Right lobe of liver (tissue), 6 donors: ENCODE measurements at places on chromosomes 11 and 22. TPM values are rescaled to one million over a fixed set of nuclear protein-coding genes. Genes with fewer than 3 reads are reported as not detected.
A peak's percentile ranks its signal among the peaks of the same experiment; 100 is the strongest.

- no peaks in the 10 kb centered on the region for H3K27me3 ChIP-seq
- no peak for DNase-seq
- no peaks in the 10 kb centered on the region for H3K36me3 ChIP-seq
- no peak overlapping the region for H3K4me3 ChIP-seq
- no peak overlapping the region for H3K27ac ChIP-seq
Measured at GRCh38 chr11:33507967-33508366, 192.7 kb downstream of the C11orf91 start.

- peak overlapping the region; percentile 71 for H3K27ac ChIP-seq
- H3K4me3 ChIP-seq: no peak overlapping the region
- no peaks in the 10 kb centered on the region for H3K27me3 ChIP-seq
- no peak for DNase-seq
Measured at GRCh38 chr11:6746626-6747025, 25.1 kb downstream of the OR2AG2 start.

DNA sequence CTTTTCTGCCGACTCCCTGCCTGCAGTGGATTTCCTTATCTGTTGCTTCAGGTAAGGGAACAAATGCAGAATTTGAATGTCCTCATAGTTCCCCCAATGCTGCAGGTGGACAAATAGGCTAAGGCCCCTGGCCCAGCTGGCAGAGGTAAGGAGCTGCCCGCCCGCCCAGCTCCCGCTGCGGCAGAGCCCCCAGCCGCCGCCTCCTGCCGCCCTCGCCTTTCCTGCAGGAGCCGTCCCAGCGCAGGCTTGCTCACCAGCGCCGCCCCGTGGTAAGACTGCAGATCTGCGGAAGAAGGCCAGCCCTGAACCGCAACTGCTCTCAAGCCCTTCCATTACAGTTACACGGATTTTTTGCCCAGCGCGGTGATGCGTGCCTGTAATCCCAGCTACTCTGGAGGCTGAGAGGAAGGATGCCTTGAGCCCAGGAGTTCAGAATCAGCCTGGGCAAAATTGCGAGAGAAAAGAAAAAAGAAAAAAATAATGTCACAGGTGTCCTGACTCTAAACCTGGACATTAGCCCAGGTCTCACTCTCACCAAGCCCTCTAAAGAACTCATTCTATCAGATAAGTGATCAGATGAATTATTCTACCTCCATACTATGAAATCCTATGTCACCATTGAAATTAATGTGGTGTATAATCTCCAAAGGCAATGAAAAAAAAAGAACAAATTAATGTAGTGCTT is 51.2 kb upstream of the EMID1 start:
- peak; percentile 87 for DNase-seq
- H3K36me3 ChIP-seq: no peaks in the 10 kb centered on the region
- H3K27me3 ChIP-seq: no peaks in the 10 kb centered on the region
- peaks cover 5% of the 10 kb centered on the region for H3K4me1 ChIP-seq

GRCh38 chr22:27149921-27150543 is 492.6 kb downstream of the MIAT start:
- H3K27ac ChIP-seq: no peak overlapping the region
- no peaks in the 10 kb centered on the region for H3K27me3 ChIP-seq
- H3K4me3 ChIP-seq: no peak overlapping the region
- H3K36me3 ChIP-seq: no peaks in the 10 kb centered on the region
- H3K4me1 ChIP-seq: no peaks in the 10 kb centered on the region
- DNase-seq: no peak

DNA sequence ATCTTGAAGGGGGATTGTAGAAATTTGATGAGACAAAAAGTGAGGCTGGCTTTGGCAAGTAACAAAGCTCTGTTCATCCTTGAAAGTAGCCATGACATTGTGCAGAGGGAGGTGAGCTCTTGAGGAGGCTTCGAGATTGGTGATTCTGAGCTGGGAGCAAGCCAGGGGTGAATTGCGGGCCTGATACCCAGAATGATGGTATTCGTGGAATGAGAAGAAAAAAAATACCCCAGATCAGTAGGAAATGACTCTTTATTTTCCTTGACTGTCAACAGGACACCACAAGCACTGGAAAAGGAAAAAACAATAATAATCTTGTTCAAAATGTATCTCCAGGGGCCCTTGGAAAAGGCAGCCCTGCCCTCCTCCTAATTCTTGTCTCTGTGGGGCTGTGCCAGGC is 62.7 kb downstream of the TSPAN18 start:
- no peak overlapping the region for H3K4me3 ChIP-seq
- H3K4me1 ChIP-seq: no peaks in the 10 kb centered on the region
- H3K27ac ChIP-seq: no peak overlapping the region
- H3K36me3 ChIP-seq: no peaks in the 10 kb centered on the region
- DNase-seq: no peak
- H3K27me3 ChIP-seq: no peaks in the 10 kb centered on the region

- no peaks in the 10 kb centered on the region for H3K36me3 ChIP-seq
- no peaks in the 10 kb centered on the region for H3K4me1 ChIP-seq
- DNase-seq: peak; percentile 54
- no peak overlapping the region for H3K27ac ChIP-seq
- peak overlapping the region; percentile 53 for H3K4me3 ChIP-seq
- no peaks in the 10 kb centered on the region for H3K27me3 ChIP-seq
Measured at GRCh38 chr22:46297151-46297812, 612 bp downstream of the GTSE1 start.

DNA sequence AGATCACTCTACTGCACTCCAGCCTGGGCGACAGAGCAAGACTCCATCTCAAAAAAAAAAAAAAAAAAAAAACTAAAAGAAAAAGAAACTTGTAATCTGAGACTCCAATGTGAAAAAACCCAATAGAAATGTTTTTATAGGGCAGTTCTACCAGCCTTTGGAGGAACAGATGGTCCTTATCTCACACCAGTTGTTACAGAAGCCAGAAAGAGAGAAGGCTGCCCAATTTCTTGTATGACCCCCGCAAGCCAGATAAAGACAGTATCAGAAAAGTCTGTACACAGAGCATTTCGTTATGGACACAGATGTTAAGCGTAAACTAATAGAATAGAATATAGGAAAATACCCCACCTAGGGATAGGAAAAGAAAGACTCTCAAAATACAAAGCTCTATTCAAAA is 11.3 kb upstream of the TSGA10IP start:
- H3K27me3 ChIP-seq: no peaks in the 10 kb centered on the region
- no peak for DNase-seq
- H3K36me3 ChIP-seq: no peaks in the 10 kb centered on the region
- no peak overlapping the region for H3K4me3 ChIP-seq
- H3K27ac ChIP-seq: no peak overlapping the region
- no peaks in the 10 kb centered on the region for H3K4me1 ChIP-seq

GRCh38 chr22:39471381-39472141 is 14.7 kb downstream of the MGAT3 start:
- peaks cover 11% of the 10 kb centered on the region for H3K4me1 ChIP-seq
- no peak overlapping the region for H3K27ac ChIP-seq
- no peaks in the 10 kb centered on the region for H3K27me3 ChIP-seq
- DNase-seq: no peak

KRTAP5-5 gene
- not detected for total RNA-seq

DNA sequence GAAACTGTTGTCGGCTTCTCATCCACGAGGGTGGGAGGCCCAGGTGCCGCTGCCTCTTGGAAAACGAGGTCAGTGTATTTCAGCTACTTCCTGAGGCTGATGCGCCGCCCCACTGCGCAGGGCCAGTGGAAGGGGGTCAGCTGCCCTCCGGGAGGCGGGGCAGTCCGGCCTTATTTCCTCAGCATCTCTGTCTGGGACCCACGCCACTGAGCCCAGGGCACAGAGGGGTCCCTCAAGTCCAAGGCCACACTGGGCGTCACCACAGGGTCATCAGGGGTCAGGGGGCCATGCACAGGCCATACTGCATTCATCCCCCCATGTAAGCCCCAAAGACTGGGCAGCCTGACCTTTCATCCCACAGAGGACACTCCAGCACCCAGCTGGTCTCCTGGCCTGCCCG is 12.1 kb downstream of the RTN4R start:
- no peaks in the 10 kb centered on the region for H3K4me1 ChIP-seq
- H3K36me3 ChIP-seq: no peaks in the 10 kb centered on the region
- no peaks in the 10 kb centered on the region for H3K27me3 ChIP-seq
- no peak overlapping the region for H3K4me3 ChIP-seq

DNA sequence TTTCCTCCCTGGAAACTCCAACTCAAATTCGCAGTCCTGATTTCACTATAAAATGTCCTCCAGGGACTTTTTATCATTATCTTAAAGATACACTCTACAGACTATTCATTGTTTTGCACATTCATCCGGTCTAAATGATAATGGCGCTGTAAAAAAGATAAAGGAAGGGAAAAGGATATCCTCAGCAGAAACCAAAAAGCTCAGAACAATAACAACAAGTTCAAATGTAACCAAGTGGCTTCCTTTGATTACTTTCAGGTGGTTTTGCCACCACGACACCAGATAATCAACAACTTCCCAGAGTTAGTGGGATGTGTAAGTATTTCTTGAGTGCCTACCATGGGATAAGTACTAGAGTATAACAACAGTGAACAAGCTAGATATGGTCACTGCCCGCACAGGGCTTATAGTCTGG is 26.3 kb downstream of the PRCP start:
- H3K27me3 ChIP-seq: no peaks in the 10 kb centered on the region
- no peak for DNase-seq
- H3K27ac ChIP-seq: no peak overlapping the region
- H3K4me3 ChIP-seq: no peak overlapping the region
- H3K4me1 ChIP-seq: no peaks in the 10 kb centered on the region

NPAS4 gene
- not detected for total RNA-seq

DNA sequence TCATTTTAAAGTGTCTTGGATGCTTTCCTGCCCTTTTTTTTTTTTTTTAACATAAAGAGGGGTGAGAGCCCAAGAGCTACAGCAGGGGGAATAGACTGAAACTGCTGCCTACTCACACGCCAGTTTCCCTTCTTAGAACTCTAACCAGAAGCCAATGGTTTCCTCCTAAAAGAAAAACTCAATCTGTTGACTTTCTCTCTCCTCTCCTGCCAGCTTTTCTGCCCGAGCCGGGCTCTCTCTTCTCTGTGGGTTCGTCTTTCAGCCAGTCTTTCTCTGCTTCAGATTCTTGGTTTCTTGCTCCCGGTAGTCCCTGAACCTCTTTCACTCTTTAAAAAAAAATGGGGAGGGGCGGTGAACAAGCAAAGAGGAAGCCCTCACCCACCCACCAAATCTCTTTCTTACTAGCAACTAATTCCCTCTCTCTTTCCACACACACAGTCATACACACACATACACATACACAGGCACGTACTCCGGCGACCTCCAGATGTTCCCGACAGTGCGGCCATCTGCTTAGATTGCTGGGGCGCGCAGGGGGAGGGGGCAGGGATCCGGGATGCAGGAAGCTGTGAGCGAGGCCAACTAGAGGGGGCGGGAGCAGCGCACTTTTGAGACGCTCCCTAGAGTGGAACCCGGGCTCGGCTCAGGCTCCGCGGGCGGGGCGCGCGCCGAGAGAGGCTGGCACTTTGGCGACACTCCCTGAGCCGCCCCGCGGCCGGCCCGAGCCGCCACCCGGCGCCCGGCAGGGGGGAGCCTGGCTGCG is 444 bp upstream of the TSKU start:
- H3K36me3 ChIP-seq: no peaks in the 10 kb centered on the region
- peak overlapping the region; percentile 89 for H3K27ac ChIP-seq
- H3K4me1 ChIP-seq: no peaks in the 10 kb centered on the region
- no peaks in the 10 kb centered on the region for H3K27me3 ChIP-seq
- peak; percentile 97 for DNase-seq

DNA sequence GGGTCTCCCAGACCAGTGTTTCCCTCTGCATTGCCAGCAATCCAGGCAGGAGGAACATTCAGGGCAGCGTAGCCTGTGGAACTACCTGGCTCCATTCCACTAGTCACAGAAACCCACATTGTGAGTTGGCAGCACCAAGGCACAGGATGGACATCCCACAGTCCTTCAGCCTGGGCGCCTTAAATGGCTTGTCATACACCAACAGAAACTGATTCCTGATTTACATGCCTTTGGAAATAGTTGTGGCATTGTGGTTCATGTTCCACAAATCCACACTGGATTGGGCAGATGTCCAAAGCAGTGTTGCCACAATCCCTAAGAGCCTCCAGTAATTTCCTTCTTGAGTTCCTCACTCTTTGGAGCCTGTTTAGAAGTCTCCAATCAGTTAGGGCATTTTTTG is 225.6 kb downstream of the BLID start:
- H3K4me1 ChIP-seq: no peaks in the 10 kb centered on the region
- DNase-seq: no peak
- no peak overlapping the region for H3K27ac ChIP-seq
- H3K4me3 ChIP-seq: no peak overlapping the region

GRCh38 chr11:11382858-11383532 is 29.9 kb upstream of the CSNK2A3 start:
- no peak overlapping the region for H3K4me3 ChIP-seq
- H3K36me3 ChIP-seq: no peaks in the 10 kb centered on the region
- DNase-seq: no peak
- no peaks in the 10 kb centered on the region for H3K4me1 ChIP-seq

DNA sequence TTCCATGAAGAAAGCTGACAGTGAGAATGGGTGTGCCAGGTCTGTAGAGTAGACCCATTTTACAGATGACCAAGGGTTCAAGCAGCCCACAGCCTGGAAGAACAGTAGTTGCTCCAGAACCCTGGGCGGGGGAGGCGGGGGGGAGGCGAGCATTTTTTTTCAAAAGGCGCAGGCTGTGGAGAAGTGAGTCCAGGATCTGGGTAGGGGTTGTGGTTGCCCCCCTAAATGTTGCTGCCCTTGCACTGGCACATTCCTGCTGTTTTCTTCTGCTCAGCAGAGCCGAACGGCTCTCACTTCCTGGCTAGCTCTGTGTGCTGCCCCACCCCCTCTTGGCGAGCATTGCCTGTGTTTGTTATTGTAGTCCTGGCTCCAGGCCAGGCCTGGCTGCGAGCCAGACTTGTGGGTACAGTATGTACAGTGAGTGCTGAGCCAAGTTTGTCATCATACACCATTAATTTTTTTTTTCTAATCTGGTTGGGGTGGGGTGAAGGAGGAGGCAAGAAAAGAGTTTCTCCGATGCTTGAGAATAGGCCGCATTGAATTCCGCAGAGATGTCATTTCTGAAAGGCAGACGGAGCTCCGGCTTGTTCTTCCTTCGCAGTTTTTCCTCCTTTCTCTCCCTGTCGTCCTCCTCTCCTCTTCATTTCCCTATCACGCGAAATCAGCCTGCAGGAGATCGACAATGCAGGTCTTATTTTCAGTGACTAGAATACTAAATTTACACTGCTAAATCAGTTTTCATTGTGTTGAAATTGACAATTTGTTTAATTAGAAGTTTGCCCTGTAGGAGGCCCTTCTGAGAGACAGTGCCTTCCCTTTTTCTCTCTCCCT is 100.5 kb downstream of the ZBTB16 start:
- peak overlapping the region; percentile 9 for H3K4me3 ChIP-seq
- peaks cover 18% of the 10 kb centered on the region for H3K4me1 ChIP-seq
- peaks cover 25% of the 10 kb centered on the region for H3K36me3 ChIP-seq
- H3K27ac ChIP-seq: peak overlapping the region; percentile 98

GRCh38 chr11:75474878-75475766 is 42.1 kb upstream of the KLHL35 start:
- H3K27me3 ChIP-seq: no peaks in the 10 kb centered on the region
- H3K27ac ChIP-seq: no peak overlapping the region
- H3K4me1 ChIP-seq: peaks cover 3% of the 10 kb centered on the region
- no peaks in the 10 kb centered on the region for H3K36me3 ChIP-seq
- no peak overlapping the region for H3K4me3 ChIP-seq

RAG2 gene
- total RNA-seq: not detected
